Smooth muscle cell of trachea (primary cell): ENCODE measurements at places on chromosomes 12 and 14. TPM values are rescaled to one million over a fixed set of nuclear protein-coding genes. Genes with fewer than 3 reads are reported as not detected.

Gene UTP20
- total RNA-seq = 18.7 and 23.1 TPM in 2 replicates

Gene CFL2
- 104 and 154 TPM in 2 replicates for total RNA-seq

Gene A2M
- 42.7 and 66.0 TPM in 2 replicates for total RNA-seq

Gene LRTM2
- not detected in 2 replicates for total RNA-seq

Gene TMEM119
- total RNA-seq = 388 and 611 TPM in 2 replicates

Gene SERPINA1
- total RNA-seq = under 0.01 TPM in 1 of 2 replicates, not detected in the other

Gene NID2
- 186 and 315 TPM in 2 replicates for total RNA-seq

Gene EMP1
- total RNA-seq = 84.7 and 237 TPM in 2 replicates

Gene ASCL1
- total RNA-seq = not detected in 2 replicates

Gene SERPINA3
- total RNA-seq = 0.15 and 3.5 TPM in 2 replicates

Gene NCKAP5L
- total RNA-seq = 18.6 and 22.3 TPM in 2 replicates

Gene HOXC11
- total RNA-seq = not detected in 2 replicates

Gene HOXC4
- total RNA-seq = 0.15 and 0.17 TPM in 2 replicates

Gene ZCRB1
- total RNA-seq = 24.6 and 35.3 TPM in 2 replicates
